ENCODE measurements at places on chromosomes 4 and X.

GRCh38 chrX:12007881-12008280 lies 130.4 kb upstream of the FRMPD4 start:
- DNase-seq: no peak

GRCh38 chrX:95626748-95627147 lies 1057.9 kb upstream of the DIAPH2 start:
- no peak for DNase-seq

DNA sequence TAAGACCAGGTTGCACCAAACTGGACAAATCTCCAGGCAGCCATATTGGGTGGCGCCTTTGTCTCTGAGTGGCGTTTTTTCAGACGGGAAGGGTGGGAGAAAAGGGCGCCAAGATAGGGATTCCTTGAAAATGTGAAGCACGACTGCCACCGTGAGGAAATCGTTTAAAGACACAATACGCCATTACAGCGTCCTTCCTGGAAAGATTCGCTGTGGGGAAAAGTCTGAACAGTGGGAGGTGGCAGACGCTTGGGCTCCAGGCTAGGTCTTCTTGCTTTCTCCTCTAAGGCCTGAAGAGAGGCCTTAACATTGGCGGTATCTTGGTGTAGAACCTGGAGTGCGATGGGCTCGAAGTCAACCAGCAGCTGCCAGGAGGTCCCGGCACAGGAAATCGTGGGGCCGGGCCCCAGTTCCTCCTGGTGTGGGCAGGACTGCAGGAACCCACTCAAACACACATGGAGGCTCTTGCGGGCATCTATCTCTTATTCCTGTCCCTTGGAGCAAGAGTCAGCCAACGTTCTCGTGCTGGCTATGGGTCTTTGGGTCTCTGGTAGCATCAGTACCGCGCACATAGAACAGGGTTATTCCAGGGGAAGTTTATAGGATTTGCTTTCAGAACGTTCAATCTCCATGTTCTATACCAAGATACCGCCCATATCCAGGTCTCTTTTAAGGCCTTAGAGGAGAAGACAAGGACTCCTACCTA lies 208.8 kb downstream of the OR13H1 start:
- DNase-seq: no peak

DNA sequence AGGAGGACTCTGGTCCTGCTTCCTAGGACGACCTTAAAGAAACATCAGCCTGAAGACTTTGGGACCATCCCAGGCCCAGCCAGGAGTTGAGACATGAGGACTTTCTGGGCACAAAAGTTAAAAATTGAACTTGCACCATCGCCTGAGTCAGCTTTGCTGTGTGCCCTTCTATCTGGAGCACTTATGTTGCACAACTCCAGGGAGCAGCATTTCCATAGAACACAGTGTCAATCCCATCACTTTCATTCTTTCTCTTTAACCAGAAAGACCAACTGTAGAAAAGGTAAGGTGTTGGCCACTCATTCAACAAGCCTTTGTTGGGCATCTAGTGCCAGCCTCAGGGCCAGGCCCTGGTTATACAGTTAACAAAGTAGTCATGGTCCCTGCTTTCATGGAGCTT lies 8.6 kb upstream of the CLDN24 start:
- no peak for DNase-seq

GRCh38 chrX:130055103-130055502 lies 55.2 kb downstream of the ELF4 start:
- no peak for DNase-seq

DNA sequence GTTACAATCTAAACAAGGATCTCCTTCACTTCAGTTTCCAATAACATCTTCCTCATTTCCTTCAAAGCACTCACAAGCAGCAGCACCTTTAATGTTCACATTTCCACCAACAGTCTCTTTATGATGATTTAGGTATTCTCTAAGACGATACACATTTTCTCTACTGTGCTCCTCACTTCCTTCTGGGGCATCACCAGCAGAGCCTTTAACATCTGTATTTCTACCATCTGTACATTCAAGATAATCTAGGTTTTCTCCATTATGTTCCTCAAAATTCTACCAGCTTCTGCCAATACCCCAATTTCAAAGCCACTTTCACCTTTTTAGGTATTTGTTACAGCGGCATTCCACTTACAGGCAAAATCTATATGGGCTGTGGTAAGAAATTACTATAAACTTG lies 80.6 kb downstream of the FBXW7 start:
- no peak for DNase-seq

DNA sequence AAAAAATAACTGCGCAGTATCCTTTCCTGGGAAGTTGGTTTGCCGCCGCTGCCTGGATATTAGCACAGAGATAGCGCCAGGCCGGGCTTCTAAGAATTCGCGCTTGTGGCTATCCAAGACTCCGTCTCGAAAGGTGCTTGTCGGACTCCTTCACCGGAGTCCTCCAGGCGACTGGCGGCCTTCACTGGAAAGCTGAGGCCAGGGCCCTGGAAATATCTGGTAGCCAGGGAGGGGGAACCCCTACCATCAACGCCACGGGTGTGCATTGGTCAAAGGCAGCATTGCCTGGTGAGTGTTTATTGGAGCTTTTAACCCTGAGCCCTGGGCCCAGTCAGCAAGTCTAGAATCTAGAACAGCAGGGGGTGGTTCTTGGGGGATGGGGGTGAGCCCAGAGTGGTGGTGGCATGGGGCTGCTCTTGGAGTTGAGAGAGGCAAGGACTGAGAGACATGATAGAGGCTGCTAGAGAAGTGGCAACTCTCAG lies 577 bp upstream of the PIM2 start:
- DNase-seq: no peak

DNA sequence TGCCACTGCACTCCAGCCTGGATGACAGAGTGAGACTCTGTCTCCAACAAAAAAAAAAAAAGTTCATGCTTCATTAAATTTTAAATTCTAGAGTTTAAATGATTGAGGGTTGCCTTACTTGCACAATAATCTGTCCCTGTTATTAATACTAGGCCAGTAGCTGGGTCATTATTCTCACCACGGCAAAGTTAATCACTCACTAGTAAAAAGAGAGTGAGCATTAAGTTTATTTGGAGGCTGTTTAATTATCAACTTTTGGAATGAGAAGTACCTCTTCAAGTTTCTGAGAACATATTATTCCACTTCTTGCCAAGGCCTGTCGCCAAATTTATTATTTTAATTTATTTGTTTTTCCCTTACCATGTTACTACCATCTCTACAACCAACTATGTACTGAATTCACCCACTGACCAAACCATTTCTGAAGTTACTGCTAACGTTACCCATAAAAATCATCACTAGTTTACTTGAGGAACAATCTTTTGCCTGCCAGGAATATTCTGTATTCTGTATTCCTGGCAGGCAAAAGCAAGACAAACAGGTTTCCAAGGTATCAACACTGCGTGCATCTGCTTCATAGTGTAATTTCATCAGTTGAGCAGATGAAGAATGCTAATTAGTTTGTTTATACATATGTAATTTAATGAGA lies 26.5 kb downstream of the GUCY1A1 start:
- DNase-seq: no peak

DNA sequence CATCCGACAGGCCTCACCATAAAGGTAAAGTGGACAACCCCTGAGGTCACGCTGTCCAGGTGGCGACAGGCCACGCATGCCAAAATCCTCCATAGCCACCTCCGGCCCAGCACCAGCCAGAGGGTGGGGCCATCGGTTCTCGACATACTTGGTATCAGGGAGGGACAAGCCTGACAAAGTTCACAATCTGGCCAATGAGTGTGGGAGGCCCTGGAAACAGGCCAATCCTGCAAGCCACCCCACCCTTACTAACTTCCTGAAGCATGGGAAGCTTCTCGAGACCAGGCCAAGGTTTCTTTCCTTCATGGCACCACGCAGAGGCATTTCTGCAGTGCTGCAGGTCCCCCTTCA lies 73.8 kb downstream of the MTMR1 start:
- DNase-seq: no peak

DNA sequence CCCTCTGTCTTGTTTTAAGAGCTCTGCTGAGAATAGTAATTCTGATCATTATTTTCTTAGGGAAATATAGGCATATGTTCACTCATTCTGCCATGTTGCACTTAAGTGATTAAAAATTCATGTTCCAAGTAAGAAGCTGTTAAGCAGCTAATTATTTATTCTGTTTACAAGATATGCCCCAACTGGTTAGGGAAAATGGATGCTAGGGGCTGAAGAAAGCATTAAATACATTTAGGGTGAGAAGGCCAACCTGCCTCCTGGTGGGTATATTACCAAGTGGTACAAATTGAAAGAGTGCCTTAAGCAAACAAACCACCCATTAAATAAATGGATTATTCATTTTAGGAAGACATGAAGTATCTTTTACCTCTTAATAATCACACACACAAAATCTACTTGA lies 392.6 kb upstream of the EPHA5 start:
- no peak for DNase-seq

- no peak for DNase-seq
Observed at GRCh38 chrX:129235903-129236302, 287.4 kb downstream of the SMARCA1 start.

GRCh38 chr4:24279911-24280375 lies 304.4 kb downstream of the DHX15 start:
- DNase-seq: no peak

- DNase-seq: no peak
Observed at GRCh38 chr4:103405415-103405814, 207.3 kb upstream of the CENPE start.

GRCh38 chr4:56871371-56871866 lies 36.3 kb upstream of the REST start:
- DNase-seq: peak; percentile 13

GRCh38 chr4:76251441-76252270 lies at the start of gene FAM47E:
Gene FAM47E, plus strand, starts transcription at chr4:76251721. Its CDS starts 26 bp downstream, at chr4:76251747.
- peak; percentile 37 for DNase-seq

DNA sequence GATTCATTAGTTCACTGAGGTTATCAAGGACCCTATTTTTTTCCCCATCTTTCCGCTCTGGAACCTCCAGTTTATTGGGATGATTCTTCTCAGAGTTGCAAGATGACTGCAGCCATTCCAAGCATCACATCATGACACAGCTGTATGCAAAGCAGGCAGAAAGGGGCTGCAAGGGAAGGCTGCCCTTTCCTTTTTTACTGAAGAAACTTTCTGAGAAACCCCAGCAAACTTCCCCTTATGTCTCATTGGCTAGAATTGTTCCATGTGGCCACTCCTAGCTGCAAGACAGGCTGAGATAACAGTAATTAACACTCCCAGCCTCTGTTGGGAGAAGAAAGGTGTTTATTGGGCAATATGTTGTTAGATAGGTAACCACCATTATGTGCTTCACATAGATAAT lies 102.6 kb downstream of the SATL1 start:
- no peak for DNase-seq

DNA sequence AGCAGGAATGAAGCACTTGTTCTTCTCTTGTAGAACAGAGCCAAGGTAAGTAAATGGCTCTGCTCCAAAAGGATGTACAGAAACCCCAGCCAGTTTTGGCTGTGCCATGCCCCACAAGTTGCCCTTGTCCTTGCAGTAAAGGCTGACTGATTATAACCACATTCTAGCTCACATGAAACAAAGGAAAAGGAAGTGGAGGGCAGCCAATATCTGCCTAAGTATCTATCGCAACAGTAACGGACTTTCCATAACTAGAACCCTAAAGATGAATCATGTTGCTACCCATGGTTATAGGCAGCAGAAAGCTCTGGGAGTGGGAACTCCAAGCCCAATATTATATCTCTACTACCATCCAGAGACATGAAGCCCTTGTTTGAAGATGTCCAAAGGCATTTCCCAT lies 95.7 kb downstream of the COMMD8 start:
- no peak for DNase-seq

DNA sequence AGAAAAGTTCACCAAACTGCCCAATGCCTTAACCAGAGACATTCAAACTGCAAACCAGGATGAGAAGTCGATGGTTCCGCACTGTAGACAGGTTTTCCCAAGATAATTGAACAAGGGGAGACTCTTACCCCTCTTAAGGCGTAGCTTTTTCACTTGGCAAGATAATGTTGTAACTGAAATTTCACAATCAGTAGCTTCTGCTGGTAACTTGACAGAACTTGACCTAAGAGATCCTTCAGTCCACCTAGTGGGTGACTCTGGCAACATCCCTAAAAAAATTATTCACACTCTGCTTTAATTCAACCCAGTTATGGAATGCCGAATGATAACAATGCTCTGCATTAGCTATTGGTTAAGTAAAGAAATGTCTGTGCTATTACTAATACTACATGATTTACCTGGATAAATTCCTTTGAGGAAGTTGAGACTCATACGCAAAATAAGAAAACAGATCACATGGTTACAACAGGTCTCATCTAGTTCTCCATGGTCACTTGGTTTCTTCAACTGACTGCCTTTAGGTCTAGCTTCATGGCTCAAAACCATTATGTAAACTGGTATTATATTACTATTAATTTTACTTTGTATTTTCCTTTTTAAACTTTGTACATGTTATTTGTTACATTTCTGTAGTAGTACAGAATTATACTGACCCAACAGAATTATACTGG lies 9.1 kb downstream of the ELF2 start:
- DNase-seq: no peak

DNA sequence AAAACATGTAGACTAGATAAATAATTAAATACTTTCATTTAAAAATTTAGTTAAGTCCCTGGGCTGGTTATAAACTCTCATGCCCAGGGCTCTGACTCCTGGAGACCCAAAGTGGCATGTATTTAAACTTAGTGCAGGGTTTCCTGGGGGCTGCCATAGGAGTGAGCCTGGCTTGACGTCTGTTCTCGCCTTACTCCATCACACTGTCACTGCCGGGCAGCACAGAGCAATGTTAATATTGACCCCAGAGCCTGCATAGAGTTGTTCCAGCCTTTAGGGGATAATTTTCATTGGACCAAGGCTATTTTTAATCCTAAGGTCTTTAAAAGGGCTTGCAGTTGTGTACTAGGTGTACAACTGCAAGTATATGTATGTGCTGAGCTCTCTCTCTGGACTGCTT lies 31.2 kb downstream of the KIAA0232 start:
- no peak for DNase-seq

GRCh38 chr4:164876700-164877324 lies at the start of gene APELA:
Gene APELA, plus strand, starts transcription at chr4:164877178. Its CDS starts 154 bp downstream, at chr4:164877332.
- no peak for DNase-seq

DNA sequence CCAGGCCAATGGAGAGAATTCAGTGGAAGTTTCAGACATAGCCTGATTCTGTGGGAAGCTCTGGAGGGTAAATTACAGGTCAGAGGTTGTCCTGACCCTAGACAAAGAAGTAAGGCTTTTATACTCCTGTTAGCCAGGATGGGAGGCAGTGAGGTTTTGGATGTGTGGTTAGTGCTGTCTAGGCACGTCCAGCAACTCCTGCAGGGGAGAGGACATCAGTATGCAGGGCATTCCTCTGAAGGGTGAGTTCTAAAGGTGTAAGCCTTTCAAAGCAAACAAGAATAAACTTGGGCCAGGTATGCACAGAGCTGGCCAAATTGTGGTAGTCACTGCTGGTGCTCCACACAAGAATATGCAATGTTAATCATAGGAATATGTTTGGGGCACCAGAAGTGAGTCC lies 562.5 kb downstream of the CCSER1 start:
- no peak for DNase-seq

DNA sequence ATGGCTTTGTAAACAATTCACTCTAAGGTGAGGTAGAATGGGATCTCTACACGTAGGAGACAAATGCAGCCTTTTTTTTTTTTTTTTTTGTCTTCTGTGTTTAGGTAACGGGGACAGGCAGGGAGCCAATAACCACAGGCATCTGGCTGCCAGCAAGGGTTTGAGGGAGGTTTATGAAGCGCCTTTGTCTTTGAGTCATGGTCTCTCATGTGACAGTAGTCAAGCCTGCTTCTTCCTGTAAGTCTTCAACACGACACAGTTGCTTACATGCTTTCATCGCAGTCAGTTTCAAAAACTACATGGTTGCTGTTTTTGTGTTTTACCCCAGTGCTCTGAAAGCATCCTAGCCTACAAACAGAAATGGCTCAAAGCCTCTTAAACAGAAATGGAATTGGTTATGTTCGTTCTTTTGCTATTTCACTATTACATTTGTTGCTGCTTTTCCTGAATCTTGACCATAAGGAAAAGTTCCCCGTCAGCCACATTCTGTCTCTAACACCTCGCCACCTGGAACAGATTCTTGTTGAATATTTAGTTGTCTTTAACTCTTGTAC lies 127.8 kb upstream of the METTL14 start:
- DNase-seq: no peak

Data from CD4-positive, alpha-beta T cell (primary cell).